ENCODE measurements at places on chromosomes 3 and 15. TPM values are rescaled to one million over a fixed set of nuclear protein-coding genes. Genes with fewer than 3 reads are reported as not detected.

TMEM207 gene
- not detected for total RNA-seq

- no peak for DNase-seq
These were observed 44.8 kb downstream of the CCR3 start for GRCh38 chr3:46286947-46287565.

PPP2R3A gene
- total RNA-seq = not detected

DNA sequence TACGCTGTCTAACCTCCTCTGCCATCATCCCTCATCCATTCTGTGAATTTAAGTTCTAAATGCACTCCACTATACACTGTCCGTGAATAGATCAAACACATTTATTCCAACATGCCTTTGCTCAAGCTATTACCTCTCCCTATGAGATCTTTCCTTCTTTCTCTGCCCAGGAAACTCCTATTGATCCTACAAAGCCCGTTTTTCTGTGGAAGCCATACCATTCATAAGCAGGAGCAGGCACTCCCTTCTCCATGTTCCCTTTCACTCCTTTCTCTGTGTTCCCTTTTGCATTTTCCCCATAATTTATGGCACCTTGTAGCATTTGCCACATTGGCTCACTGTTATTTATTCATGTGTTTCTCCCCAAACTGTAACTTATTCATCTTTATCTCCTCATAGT is 501.6 kb downstream of the MAGI1 start:
- DNase-seq = no peak

All from Karpas-422 (cell line).